Progenitor cell of endocrine pancreas (in vitro differentiated cells): ENCODE measurements at places on chromosomes 1 and 21.

DNA sequence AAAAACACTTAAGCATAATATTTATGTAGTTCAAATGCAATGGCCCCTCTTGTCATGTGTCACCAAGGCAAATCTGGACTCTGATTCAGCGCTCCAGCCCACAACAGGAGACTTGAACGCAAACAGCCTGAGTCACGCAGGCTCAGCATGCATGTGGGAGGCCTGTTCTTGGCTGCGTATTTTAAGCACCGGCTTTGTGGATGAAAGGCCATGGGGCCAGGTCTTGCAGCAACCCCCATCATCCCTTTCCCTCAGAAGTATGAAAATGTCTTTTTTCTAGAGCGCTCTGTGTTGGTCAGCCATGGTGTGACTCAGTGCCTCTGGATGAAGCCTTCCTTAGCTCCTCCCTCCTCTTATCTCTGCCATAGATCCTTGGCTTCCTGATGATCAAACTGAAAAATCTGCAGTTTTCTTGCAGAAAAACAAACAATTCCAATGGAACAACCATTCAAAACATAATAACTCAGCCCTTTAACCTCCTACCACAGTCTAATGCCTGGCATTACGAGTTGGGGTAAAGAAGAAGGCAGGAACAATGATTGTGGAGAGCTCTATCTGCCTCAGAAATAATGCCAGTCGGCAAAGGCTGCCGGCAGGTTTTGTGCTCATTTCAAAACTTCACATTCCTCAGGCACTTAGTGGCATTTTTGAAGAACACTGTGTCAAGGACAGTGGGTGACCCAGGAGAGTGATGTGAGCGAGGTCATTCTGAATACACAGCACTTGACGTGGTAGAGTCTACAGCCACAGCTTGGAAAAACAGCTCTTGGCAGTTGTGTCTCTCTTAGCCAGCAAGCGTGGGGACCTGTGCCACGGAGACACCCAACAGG lies 167.5 kb downstream of the CLIC6 start:
- DNase-seq: no peak

- DNase-seq: no peak
Observed at GRCh38 chr1:231194476-231194842, 32.6 kb downstream of the TRIM67 start.

GRCh38 chr1:66445492-66446181 lies 88.3 kb upstream of the SGIP1 start:
- no peak for DNase-seq

- no peak for DNase-seq
Observed at GRCh38 chr1:169390303-169390702, 22.3 kb downstream of the BLZF1 start.

- no peak for DNase-seq
Observed at GRCh38 chr1:101632548-101633272, 364.0 kb downstream of the OLFM3 start.

GRCh38 chr1:168285521-168285790 lies 4.8 kb downstream of the TBX19 start:
- DNase-seq: no peak

GRCh38 chr1:72037745-72038343 lies 244.5 kb downstream of the NEGR1 start:
- no peak for DNase-seq

DNA sequence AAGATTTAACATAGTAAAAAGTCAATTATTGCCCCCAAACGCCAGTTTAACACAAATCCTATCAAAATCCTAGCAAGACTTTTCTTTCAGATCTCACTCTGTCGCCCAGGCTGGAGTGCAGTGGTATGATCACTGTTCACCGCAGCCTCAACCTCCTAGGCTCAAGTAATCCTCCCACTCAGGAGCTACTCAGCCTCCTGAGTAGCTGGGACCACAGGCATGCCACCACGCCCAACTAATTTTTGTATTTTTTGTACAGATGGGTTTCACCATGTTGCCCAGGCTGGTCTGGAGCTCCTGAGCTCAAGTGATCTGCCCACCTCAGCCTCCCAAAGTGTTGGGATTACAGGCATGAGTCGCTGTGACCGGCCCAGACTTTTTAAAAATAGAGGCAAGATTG lies 4.8 kb downstream of the SNIP1 start:
- no peak for DNase-seq

GRCh38 chr1:179825798-179826460 lies 51.7 kb downstream of the TOR1AIP2 start:
- DNase-seq: no peak

GRCh38 chr1:208988811-208989222 lies 594.7 kb upstream of the CAMK1G start:
- DNase-seq: no peak

- DNase-seq: no peak
Observed at GRCh38 chr21:32748529-32748928, 20.7 kb upstream of the SYNJ1 start.

GRCh38 chr1:202233804-202234203 lies 40.2 kb downstream of the LGR6 start:
- no peak for DNase-seq

GRCh38 chr1:110545492-110545891 lies 26.5 kb upstream of the KCNA10 start:
- DNase-seq: no peak

DNA sequence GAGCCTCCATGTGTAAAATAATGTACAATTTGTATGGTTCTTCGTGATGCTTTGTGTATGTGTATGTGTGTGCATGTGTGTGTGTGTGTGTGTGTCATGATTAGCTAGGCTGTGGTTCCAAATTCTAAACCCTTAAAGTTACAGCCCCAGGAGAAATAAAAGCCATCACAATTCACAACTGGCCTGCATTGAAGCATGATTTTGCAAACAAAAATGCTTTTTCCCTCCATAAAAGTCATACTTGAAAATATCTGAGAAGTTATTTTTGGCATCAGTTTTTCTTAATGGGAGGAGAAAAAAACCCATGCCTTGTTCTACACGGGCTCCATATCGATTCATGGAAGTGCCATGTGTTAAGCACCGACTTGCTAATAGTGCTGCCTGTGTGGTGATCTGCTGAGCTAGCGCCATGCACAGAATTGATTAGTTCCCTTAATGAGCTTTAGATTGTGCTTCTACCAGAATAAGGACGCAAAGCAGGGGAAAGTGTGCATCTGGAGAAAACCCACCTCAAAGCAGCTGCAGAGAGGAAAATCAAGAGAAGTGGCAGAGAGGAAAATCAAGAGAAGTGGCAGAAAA lies 207.3 kb downstream of the DSCAM start:
- no peak for DNase-seq

- no peak for DNase-seq
Observed at GRCh38 chr1:36728846-36729245, 246.1 kb upstream of the CSF3R start.

- DNase-seq: no peak
Observed at GRCh38 chr1:223319398-223319797, 44.6 kb downstream of the SUSD4 start.

GRCh38 chr1:39979654-39980053 lies 24.7 kb downstream of the MFSD2A start:
- no peak for DNase-seq

- DNase-seq: no peak
Observed at GRCh38 chr1:245378311-245378722, 223.5 kb downstream of the KIF26B start.

DNA sequence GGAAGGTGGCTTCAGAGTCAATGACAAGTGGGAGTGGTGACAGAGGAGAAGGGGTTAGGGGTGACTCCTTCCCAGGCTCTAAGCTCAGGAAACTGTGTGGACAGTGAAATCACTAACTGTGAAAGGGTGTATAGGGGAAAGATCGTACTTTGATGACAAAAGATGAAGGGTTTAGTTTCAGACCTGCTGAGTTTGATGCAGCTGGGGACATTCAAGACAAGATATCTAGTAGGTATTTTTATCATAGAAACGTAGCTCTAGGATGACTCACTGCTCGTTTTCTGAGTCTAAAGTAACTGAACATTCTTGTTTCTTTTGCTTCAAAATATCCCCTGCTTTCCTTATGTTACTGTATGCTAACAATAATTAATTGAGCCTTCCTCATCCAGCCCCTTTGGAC lies 149.0 kb downstream of the PCP4 start:
- no peak for DNase-seq

DNA sequence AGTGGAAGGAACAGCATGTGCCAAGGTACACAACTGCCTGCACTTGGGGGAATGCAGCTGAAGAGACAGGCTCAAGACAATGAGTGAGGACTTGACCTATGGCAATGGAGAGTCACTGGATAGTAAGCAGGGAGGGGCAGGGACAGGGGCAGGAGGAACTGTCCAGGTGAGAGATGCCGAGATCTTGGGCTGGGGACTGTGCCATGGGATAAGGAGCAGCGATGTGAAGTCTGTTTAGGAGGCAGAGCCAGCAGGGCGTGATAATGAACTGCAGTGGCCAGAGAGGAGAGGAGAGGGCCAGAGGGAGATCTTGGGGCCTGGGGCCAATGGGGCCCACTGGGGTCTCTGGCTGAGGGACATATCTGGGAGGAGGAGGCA lies 17.8 kb upstream of the EPB41 start:
- DNase-seq: no peak

- peak; percentile 19 for DNase-seq
Observed at GRCh38 chr21:20882462-20883407, 115.5 kb upstream of the NCAM2 start.

- no peak for DNase-seq
Observed at GRCh38 chr1:154857441-154858215, 12.5 kb downstream of the KCNN3 start.

GRCh38 chr1:212135166-212135565 lies 99.6 kb downstream of the DTL start:
- DNase-seq: no peak

DNA sequence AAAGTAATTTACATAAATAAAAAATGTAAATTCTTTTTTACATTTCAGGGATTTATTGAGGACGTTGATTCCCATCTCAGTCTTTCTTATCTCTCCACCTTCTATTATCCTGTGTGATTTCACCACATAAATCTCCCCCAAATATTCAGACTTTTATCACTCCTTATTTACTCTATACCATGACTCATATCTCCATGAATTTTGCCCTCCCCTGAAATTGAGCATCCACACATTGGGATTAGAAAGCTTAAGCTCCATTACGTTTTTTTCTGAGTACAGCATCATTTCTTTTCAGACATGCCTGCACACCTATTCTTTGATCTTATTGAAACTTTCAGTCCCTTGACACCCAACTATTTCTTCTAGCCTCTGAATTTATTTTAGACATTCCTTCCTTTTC lies 111.2 kb downstream of the IFI44 start:
- no peak for DNase-seq

- no peak for DNase-seq
Observed at GRCh38 chr1:153985341-153985912, 712 bp downstream of the RAB13 start.

- DNase-seq: no peak
Observed at GRCh38 chr1:57672346-57673140, 248.7 kb upstream of the DAB1 start.

DNA sequence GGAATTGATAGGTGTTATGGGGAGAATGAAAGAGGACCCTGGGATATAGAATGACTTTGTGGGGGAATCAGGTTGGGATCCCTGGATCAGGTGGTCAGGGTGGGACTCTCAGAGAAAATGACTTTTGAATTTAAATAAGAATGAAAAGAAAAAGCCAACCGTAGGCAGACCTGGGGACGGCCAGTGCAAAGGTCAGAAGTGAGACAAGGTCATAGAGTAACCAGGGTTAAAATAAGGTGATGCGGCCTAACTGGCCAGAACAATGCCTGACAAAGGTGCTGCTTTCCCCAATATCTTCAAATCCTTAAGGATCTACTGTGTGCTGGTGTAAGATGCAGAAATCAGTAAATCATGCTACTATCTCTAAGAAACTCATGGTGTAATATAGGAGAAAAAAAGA lies 238.4 kb upstream of the JUN start:
- no peak for DNase-seq

DNA sequence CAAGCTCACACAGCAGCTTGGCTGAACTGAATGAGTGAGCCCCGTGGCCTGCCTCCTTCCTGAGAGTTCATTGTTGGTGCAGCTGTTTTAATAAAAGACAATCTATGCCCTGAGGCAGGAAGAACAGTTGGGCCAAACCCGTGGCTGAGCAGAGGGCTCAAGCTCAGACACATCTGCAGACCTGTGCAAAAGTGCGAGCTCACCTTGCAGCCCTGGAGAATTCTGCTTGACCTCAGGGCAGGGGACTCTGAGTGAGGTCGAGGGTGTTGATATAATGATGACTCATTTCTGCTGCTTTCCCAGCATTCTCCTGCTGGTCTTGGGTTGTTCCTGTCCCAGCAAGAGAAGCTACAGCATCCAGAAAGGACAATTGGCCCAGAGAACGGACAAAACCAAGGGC lies 61.0 kb downstream of the ATP5PO start:
- DNase-seq: no peak

- no peak for DNase-seq
Observed at GRCh38 chr1:3349161-3349967, 105.1 kb upstream of the ARHGEF16 start.

- DNase-seq: no peak
Observed at GRCh38 chr1:27623327-27624212, 11.4 kb downstream of the FGR start.

- no peak for DNase-seq
Observed at GRCh38 chr21:44614961-44615391, 3.1 kb downstream of the KRTAP10-8 start.

DNA sequence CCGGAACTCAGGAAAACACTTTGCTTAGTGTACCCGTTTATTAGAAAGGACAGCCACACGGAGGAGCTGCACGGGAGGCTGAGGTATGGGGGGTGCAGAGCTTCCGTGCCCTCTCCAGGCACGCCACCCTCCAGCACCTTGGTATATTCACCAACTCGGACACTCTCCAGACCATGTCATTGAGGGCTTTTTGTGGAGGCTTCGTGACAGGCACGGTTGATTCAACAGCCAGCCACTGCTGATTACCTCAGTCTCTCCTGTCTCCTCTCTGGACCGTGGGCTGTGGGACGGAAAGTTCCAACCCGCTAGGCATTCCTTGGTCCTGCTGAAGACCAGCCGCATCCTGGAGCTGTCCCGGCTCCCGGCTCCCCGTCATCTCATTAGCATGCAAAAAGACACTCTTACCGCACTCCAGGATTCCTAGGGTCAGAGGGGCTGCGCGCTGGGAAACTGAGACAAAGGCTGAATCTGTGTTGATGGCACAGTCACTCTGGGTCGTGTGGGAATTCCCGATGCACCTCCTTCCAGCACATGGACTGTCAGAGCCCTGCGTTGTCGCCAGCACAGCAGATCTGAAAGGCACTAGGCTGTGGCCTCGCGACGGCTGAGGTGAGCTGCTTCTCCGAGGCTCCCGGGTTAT lies 65.6 kb downstream of the PRKCZ start:
- DNase-seq: no peak

DNA sequence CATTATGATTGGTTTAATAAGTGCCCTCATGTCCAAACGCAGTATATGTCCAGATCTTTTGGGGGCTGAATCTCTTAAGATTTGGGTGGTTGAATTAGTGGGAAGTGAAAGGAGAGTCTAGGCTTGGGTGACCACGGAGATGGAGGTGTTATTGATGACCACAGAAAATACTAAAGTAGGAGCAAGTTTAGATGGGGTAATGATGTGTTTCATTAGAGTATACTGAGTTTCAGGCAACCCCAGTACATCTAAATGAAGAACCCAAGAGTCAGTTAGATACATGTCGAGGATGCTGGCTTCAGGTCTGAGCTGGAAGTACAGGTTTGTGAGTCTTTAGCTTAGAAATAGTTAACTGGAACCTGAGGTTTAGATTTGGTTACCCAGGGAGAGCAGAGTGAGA lies 6.5 kb upstream of the ZZZ3 start:
- DNase-seq: no peak

- DNase-seq: no peak
Observed at GRCh38 chr1:205301842-205302588, 19.5 kb downstream of the NUAK2 start.

- DNase-seq: no peak
Observed at GRCh38 chr1:53183095-53183990, 13.3 kb upstream of the CPT2 start.
